ENCODE measurements at places on chromosomes 4 and X.

GRCh38 chrX:118286066-118286762 lies 59.7 kb upstream of the WDR44 start:
- DNase-seq: no peak

- DNase-seq: no peak
Observed at GRCh38 chr4:120277391-120277790, 210.7 kb upstream of the MAD2L1 start.

DNA sequence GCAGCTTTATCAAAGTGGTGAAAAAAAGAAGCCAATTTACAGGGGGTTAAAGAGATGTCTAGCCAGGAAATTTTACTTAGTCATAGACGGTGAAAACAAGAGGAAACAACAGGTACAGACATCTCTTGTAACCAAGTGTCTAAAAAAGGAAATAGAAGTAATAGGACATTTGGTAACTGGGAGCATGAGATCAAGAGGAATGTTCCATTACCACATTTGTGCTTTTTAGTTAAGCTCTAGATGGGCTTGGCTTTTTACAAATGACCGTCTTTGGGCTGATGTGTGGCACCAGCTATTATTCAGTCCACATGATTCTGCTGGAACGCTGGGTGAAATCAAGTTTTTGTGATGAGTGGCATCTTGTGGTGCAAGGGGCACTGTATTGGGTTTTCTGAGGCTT lies 179.5 kb downstream of the SMIM20 start:
- no peak for DNase-seq

GRCh38 chr4:24489870-24490269 lies 94.5 kb downstream of the DHX15 start:
- DNase-seq: no peak

DNA sequence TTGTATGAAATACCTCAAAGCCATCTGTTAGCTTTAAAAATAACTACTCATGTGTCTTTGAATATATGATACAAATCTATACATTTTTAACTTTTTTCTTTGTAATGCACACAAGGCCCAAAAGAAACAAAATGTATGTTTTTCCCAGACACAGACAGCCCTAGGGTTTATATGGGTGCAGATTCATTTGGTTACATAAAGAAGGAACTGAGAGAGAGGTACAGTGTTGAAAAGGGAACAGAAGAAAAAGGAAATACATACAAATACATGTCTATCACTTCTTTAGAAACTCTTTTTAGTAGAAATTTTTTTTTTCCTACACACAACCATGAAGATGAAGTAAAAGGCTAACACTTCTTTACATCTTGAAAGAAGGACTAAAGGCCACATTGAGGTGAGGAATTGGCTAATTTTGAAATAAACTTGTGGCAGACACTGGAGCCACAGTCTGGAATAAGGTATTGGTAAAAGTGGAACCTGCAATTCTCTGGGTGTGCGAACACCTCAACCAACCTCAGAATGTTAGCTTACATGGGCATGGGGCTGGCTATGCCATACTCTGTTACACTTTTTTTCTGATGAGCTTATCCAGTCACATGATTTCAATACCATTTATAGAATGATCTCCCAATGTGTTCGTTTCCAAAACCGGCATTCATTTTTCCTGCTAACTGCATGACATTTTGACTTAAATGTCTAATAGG lies 67.9 kb downstream of the FAM47C start:
- DNase-seq: no peak

DNA sequence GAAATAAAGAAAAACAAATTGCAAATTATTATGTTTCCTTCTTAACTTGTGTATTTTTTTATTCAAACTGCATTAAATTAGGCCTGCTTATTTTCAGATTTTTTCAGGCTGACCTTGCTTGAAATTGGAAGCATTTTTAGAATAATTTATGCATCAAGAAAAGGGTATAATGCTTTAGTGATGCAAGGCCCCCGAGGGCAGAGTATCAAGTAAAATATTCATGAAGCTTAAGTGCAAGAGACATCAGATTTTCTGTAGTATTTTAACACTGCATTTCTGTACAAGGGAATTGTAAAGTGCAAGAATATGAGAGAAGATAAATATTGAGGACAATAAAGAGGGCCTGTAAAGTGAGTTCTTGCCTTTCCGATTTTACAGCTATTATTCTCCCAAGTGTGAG lies 485.8 kb upstream of the ATOH1 start:
- DNase-seq: no peak

GRCh38 chr4:4763822-4764557 lies 95.5 kb upstream of the MSX1 start:
- DNase-seq: no peak

All from activated CD4-positive, alpha-beta T cell treated with anti-CD3 and anti-CD28 coated beads, Interleukin-10, Interleukin-2, amounts not matched to agents 100 ng/mL and 50 ng/mL, durations not matched to agents 16 hours and 8 hours (primary cell).